ENCODE measurements at places on chromosomes 4 and X. TPM values are rescaled to one million over a fixed set of nuclear protein-coding genes. Genes with fewer than 3 reads are reported as not detected.

DNA sequence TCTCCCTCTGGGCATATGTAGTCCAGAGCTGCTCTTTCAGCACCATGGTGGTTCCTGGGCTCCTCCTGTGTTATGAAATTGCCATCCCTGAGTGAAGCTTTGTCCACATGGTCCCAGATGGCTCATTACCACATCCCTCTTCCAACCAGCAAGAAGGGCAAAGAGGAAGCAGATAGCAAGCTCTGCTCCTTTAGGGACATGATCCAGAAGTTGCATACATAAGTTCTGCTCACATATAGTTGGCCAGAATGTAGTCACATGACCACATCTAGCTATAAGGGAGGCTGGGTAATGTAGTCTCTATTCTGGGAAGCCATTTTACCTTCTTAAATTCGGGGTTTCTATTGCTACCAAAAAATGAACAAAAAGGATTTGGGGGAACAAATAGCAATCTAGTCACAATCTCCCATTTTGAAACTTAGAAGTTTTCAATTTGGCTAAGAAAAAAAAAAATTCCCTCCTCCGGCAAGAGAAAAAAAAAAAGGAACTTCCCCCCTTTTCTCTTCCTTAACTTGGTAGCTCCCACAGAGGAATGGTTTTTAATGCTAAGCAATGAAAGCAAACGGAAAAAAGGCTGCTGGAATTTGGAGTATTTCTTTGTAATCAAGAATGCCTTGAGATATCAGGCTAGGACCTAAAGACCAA is 88.2 kb upstream of the USP9X start:
- peak; percentile 33 for DNase-seq

GRCh38 chr4:183499389-183499788 is 5.5 kb upstream of the ING2 start:
- DNase-seq: no peak

- peak; percentile 56 for DNase-seq
Observed at GRCh38 chr4:187908079-187908561, 87.5 kb upstream of the ZFP42 start.

DNA sequence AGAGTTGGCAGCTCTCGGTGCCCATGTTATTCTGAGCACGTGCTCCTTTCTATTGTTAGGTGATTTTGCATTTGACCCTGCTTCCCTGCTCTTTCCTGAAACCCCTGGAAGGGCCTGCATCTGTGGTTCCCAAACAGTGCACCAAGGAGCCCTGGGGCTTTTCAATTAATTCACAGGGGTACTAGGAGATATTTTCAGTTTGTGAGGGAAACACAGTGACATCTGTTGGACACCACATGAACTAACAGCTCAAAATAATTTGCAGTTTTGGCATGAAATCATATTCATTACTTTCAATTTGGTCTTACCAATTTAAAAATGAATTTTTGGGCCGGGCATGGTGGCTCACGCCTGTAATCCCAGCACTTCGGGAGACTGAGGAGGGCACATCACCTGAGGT is 156.6 kb downstream of the GATB start:
- peak; percentile 25 for DNase-seq

- DNase-seq: no peak
Observed at GRCh38 chrX:83008415-83008814, 499.7 kb upstream of the POU3F4 start.

DNA sequence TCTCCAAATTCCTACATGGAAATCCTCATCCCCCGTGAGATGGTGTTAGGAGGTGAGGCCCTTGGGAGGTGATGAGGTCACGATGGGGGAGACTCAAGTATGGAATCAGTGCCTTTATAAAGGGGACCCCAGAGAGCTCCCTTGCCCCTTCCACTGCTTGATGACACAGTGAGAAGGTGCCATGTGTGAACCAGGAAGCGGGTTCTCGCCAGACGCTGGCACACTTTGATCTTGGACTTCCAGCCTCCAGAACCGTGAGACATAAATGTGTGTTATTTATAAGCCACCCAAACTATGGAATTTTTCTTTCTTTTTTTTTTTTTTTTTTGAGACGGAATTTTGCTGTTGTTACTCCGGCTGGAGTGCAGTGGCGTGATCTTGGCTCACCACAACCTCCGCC is 237.6 kb downstream of the DHRSX start:
- no peak for DNase-seq

- no peak for DNase-seq
Observed at GRCh38 chr4:62490635-62491034, 1290.5 kb downstream of the ADGRL3 start.

- DNase-seq: peak; percentile 4
Observed at GRCh38 chrX:21374163-21374993, at the start of gene CNKSR2. TSS of gene CNKSR2 (plus strand) at chrX:21374418. CDS start at chrX:21374898, 480 bp downstream.

- DNase-seq: no peak
Observed at GRCh38 chr4:144819591-144819990, 173.6 kb downstream of the HHIP start.

DNA sequence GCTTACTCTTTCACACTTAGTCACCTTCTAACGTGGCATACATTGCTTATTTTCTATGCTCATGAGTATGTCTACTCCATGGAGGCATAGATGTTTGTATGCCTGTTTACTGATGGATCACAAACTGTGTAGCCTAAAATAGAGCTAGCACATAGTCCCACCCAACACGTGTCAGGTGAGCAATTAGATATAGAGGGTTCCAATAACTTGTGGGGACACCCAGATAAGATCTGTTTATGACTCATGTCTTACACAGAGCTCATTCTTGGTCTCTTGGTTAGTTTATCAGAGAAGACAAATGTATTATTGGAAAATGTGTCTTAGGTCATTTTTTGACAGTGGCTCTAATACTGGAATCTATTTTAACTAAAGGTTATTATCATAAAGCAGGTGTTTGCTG is 6.8 kb downstream of the ZFP42 start:
- peak; percentile 77 for DNase-seq

DNA sequence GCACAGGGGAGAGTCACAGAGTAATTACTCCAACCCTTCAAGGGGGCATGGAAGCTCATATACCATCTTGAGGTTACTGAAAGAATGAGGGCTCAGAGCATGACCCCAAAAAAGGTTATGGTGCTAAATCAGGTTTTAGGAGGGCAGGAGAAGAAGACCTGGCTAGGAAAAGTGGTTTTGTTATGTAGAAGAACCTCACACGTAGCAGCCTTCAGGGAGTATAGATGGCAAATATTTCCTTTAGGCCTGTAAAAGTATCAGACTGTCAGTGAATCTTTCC is 102.0 kb upstream of the PDE5A start:
- peak; percentile 41 for DNase-seq

GRCh38 chrX:18616688-18617406 is 55.1 kb downstream of the RS1 start:
- no peak for DNase-seq

DNA sequence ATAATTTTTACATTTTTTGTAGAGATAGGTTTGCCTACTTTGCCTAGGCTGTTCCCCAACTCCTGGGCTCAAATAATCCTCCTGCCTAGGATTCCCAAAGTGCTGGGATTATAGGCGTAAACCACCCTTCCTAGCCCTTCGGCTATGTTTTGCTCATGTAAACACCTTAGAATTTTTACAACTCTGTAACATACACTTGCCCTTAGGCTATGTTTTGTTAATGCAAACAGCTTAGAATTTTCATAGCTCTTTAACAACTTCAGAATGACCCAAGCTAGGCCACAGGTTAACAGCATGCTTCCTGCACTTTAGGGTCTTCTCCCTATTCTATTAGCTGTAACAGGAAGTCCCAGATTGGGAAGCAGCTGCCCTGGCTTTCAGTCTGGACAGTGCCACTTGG is 24.2 kb downstream of the KLHL15 start:
- peak; percentile 31 for DNase-seq

The HELT gene
- total RNA-seq: not detected

The EDNRA gene
- 6.5 TPM for total RNA-seq

The BMPR1B gene
- total RNA-seq: 0.07 TPM

The HSFX1 gene
- total RNA-seq: 0.59 TPM

The GRID2 gene
- 0.10 TPM for total RNA-seq

The CXCL9 gene
- total RNA-seq: not detected

The AREG gene
- total RNA-seq: not detected

The PAGE4 gene
- not detected for total RNA-seq

The PPARGC1A gene
- total RNA-seq: 3.6 TPM

The FGFR3 gene
- total RNA-seq: 1.9 TPM
